ENCODE measurements at places on chromosomes 13 and 19.

GRCh38 chr13:76820759-76821158, 65.4 kb downstream of the KCTD12 start:
- no peak for DNase-seq

- DNase-seq = no peak
Measured at GRCh38 chr13:32142956-32143375, 111.4 kb downstream of the FRY start.

GRCh38 chr19:10138879-10139795, 19.4 kb upstream of the EIF3G start:
- DNase-seq = no peak

- DNase-seq = no peak
Measured at GRCh38 chr19:58563034-58563573, 4.7 kb upstream of the UBE2M start.

- no peak for DNase-seq
Measured at GRCh38 chr13:32737111-32737571, 150.9 kb downstream of the PDS5B start.

DNA sequence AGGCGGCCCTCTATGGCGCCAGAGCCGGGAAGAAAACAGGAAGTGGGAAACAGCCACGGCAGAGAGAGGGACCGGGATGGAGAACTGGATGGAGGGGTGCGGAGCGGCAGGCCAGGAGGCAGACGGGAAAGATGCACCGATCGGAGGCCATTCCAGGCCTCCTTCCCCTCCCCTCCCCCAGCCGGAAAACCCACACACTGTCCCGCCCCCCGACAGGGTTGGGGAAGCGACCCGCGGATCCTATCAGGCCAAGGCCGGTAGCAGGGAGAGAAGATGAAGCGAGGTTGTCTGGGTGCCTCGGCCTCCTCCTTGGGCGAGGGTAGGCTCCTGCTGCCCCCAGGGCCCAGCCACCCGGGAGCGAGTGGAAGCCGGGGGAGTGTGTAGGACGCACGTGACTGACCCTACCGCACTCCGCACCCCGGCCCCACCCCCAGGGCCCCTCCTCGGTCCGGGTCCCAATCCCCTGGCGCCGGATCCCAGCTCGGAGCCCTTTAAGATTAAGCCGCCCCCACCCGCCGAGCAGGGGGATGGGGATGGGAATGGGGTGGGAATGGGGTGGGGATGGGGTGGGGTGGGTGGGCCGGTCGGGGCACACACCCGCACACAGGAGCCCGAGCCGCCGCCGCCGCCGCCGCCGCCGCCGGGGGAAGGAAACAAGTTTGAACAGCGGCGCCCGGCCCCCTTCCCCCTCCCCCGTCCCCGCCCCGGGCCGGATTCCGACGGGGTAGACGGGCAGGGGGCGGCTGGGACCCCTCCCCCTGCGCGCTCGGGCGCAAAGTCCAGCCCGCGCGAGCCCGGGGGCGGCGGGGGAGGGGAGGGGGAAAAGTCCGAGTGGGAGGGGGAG, 1.5 kb downstream of the ERF start:
- peak; percentile 50 for DNase-seq

- no peak for DNase-seq
Measured at GRCh38 chr19:13764821-13765394, 586 bp downstream of the MRI1 start.

DNA sequence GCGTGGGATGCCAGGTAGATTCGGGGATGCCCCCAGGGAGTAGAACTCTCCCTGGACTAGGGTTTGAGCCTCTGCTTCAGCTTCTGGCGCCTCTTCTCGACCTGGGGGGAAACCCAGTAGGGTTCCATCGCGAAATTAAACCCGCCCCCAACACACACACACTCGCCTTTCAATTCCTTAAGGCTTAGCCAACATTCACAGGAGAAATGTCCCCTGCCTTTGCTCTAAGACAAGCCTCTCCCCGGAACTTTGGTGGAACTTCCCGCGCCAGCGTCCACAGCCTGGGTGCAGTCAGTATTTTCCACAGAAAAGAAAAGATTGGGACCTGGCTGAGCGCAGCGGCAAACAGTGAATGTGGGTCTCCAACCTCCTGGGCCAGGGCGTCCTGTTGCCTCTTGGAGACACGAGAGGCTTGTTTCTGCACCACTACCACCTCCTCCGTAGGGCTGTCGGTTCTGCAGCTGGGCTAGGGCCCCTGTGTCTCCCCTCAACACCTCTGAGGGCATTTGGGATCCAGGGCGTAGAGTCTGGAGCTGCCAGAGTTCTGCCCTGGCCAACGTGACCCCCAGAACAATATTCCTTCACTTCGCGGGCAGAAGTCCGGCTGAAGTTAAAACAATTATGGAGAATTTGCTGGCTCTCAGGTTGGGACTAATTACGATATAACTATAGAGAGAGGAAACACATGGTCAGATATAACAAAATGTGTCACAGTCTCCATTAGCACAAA, 3.2 kb downstream of the PDX1 start:
- no peak for DNase-seq

GRCh38 chr13:70798385-70798784, 690.1 kb upstream of the KLHL1 start:
- DNase-seq = no peak

GRCh38 chr13:110346661-110347067, 39.6 kb downstream of the COL4A2 start:
- no peak for DNase-seq

- no peak for DNase-seq
Measured at GRCh38 chr19:51359294-51359693, 6.9 kb downstream of the ETFB start.

GRCh38 chr13:40146611-40147117, 491.2 kb downstream of the COG6 start:
- DNase-seq = no peak

- no peak for DNase-seq
Measured at GRCh38 chr13:74194846-74195245, 60.6 kb upstream of the KLF12 start.

- DNase-seq = no peak
Measured at GRCh38 chr13:109998684-109999533, 212.5 kb upstream of the IRS2 start.

- DNase-seq = no peak
Measured at GRCh38 chr13:52096062-52096461, 32.8 kb downstream of the NEK5 start.

DNA sequence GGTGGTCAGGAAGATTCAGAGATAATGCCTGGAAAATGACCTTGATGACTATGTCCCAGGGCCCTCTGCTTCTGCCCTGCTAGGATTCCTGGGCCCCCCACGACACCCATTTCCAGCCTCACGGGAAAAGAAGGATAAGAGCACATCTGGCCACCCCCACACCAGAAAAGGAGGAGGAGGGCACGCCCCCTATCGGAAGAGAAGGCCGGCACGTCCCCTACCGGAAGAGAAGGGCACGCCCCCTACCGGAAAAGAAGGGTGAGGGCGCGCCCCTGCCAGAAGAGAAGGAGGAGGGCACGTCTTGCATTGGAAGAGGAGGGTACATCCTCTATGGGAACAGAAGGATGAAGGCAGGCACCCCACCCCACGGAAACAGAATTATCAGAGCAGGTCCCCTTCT, 84.3 kb downstream of the IER2 start:
- DNase-seq = peak; percentile 42

DNA sequence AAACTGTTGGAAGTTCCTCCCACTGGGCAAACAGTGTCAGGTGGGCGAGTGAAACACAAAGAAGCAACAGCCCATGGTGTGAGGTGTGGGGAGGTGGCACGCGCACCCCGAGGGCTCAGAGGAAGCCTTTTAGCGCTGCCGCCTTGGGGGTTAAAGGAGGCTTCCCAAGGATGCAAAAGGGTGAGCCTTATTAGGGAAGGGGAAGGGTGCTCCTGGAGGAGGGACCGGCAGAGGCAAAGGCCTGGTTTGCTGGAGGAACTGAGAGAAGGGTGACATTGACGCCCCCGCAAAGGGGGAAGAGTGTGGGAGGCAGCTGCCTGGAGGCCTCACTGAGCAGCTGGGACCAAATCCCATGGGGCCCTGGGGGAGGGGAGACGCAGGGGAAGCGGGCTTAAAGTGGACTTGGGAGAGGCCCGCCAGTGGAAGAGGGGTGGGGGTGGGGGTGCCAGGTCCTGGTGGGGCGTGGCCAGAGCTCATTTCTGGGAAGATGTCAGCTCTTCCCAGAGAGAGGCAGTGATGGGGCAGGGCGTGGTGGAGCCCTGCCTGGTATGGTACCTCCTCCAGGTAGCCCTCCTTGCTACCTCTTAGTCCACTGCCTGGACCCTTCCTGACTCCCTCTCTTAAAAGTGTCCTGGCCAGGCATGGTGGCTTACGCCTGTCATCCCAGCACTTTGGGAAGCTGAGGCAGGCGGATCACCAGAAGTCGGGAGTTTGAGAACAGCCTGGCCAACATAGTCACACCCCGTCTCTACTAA, 12.0 kb upstream of the FCHO1 start:
- DNase-seq = no peak

DNA sequence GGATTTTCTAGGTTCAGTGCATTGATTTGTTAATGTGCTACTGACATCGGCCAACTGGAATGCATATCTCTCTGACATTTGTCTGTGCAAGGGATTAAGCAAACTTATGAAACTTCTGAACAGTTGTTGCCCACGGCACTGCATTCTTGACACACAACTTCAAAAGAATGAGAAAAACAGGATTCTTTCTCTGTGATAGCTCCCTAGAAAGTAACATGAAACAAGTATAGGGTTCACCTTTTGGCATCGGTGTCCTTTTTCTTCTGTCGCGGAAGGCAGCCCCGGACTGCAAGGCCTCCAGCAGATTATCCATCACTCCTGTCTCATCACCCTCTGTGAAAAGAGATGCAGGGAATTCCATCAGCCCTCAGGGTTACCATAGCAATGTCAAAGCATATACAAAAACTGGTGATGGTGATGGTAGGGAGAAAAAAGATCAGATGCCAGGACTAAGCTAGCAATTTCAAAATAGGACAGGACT, 389.2 kb downstream of the DIAPH3 start:
- DNase-seq = no peak

DNA sequence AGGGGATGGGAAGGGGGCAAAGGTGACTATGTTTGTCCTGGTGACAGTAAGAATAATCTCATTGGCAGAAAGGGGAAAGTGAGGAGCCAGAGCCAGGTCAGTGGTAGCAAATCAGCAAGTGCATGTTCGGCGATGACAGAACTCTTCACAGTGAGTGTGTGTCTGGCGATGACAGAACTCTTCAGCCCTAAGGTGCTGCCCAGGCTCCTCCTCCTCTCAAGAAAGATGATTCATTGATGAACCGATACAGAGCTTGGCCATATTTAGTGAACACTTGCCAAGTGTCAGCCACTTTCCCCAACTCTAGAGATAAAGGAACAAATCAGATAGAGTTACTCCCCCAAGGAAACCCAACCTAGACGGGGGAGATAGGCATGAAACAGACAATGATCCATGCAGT, 199.3 kb upstream of the UBL3 start:
- DNase-seq = no peak

- no peak for DNase-seq
Measured at GRCh38 chr13:99034333-99035085, 56.6 kb upstream of the DOCK9 start.

GRCh38 chr19:7645163-7645562, 8.3 kb downstream of the STXBP2 start:
- DNase-seq = no peak

- no peak for DNase-seq
Measured at GRCh38 chr19:927780-928401, 2.1 kb downstream of the ARID3A start.

DNA sequence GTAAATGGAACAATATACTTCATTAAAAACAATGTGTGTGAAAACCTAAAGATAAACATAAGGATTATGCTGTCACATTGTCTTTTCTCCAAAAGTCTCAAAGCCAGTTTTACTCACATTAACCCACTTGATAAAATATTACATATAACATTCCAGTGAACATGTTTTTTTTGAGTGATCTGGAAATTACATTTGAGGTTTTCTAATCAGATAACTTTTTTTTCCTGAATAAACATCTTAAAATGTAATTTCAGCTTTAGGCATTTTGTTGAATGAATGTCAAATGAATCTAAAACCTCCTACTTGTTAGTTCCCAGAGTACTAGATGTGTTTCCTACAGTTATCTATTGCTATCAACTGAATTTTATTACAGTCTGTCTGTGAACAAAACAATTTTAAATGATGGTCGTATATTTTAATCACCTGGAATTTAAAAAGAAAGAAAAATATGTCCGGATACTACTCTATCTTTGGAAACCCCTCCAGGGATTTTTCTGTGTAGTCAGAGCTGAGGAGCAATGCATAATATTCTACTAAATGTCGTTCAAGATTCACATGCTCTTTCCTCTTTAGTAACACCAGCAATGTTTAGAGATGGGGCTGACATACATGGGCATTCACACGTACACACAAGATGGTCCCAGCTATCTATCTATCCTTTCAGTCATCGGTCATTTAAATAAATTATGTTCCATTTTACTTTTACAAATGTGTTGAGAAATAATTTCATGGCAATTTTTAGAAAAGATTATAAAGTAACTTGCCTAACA, 283.9 kb downstream of the KLF12 start:
- no peak for DNase-seq

GRCh38 chr13:20426766-20427448, 98.8 kb downstream of the CRYL1 start:
- DNase-seq = no peak

DNA sequence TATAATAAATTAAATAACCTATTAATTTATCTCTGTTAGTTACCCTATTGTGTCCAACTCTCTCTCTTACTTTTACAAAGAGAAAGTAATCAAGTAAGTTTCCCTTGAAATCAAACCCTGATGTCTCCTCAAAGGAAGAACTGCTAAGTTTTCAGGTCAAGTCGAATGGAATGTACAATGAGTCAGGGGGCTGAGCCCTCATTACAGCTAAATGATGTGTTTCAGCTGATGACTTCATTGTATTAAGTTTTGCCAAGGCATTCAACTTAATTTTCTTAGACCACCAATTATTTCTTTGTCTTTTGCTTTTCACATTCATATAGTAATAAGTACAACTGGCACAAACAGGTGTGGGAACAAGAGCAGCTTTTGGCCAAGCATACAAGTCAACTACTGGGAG, 54.7 kb upstream of the DCT start:
- no peak for DNase-seq

- no peak for DNase-seq
Measured at GRCh38 chr19:14563989-14564651, 7.7 kb downstream of the NDUFB7 start.

GRCh38 chr19:11346104-11346940, at the start of the genes CCDC159 and TMEM205:
Gene CCDC159, plus strand, starts transcription at chr19:11346519. Its CDS starts 88 bp downstream, at chr19:11346607.
Gene TMEM205, minus strand, starts transcription at chr19:11346268. Its CDS starts 649 bp downstream, at chr19:11345619.
- peak; percentile 98 for DNase-seq

DNA sequence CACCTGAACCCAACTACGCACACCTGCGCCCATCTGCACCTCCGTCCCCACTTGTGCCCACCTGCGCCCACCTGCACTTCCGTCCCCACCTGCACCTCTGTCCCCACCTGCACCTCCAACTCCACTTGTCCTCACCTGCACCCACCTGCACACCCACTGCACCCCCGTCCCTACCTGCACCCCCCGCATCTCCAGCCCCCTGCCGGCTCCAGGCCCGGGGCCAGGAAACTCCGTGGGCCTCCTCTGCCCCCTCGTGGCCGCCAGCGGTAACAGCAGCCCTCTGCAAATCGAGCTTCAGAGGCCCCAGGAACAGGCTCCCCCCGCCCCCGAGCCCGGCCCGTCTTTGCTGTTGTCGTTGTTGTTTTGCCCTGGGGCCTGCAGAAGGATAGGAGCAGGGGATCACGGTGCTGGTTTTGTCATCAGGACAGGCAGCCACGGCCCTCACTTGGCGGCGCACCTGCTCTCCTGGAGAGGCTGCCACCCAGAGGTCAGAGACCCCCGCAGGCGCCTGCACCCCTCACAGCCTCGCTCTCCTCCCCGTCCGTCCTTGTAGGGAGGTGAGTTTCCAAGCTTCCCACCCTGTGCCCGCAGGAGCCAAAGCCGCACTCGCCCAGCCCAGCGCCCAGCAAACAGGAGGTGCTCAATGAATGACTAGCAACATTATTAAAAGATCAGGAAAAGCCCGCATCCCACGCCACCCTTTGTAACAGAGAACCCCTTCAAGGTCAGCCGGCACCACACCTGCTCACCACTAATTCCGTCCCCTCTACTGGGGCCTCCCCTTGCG, 65.4 kb downstream of the GNG7 start:
- peak; percentile 71 for DNase-seq
